Fibroblast of skin of right quadriceps (primary cell): ENCODE measurements at places on chromosomes 1 and 21.

DNA sequence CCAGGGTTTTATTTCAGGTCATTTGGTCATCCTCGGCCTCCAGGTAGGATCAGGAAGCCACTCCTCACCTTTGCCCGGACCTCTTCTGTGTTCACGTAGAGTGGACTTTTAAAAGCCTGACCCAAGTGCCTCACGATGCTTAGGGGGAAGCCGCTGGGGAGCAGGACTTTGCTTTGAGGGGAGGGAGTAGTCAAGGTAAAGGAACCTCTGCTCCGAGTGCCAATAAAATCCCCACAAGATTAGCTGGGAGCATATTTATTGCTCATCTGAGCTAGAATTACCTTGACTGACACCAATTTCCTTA, 603 bp upstream of the DHRS3 start:
- no peak for DNase-seq

DNA sequence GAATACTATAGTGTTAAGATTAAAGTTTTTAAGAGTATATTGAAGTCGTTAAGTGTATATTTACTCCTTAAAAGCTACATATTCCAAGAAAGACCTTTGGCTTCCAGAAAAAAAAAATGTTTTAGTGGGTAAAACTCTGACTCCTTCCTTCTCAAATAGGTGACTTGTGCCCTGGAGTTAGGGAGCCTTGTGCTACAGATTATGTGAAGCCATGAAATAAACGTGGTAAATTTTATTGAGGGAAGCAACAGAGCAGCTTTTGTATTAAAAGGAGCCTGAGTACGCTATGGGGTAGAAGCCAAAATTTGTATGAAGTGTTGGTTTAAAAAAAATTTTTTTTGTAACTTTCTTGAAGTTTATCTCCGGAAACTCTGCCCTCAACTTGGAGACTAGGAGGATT, 994 bp downstream of the RO60 start:
- no peak for DNase-seq

DNA sequence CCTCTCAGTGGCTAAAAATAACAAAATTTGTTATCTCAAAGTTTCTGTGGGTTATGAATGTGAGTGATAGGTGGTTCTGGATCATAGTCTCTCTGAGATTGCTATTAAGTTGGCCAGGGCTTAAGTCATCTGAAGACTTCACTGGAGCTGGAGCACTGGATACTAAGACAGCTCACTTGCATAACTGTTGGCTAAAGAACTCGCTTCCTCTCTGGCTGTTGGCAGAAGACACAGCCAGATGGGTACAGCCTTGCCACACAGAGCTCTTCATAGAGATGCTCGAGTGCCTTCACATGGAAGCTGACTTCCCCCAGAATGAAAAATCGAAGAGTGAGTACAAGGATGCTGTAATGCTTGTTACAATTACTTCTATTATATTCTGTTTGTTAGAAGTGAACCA, 333.8 kb downstream of the ZP4 start:
- DNase-seq, result no peak

DNA sequence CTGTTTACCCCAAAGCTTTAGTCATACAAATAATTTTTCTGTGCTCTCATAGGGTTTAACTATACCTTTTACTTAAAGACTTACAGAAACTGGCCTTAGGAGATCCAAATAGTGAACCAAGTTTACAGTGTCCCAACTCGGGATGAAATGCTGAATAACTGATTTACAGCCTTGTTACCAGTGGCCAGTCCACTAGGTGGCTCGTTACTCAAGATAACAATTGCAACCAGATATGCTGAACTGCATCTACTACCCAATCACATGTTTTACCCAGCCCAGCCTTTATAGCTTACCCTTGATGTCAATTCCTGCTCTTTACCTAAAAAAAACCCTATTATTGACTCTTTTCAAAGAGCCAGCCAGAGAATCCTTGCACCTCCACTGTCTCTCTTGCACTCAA, 1148.8 kb upstream of the ADGRL4 start:
- DNase-seq, result no peak

- DNase-seq, result peak; percentile 50
Observed at GRCh38 chr1:93437976-93438605, 9.8 kb upstream of the FNBP1L start.

DNA sequence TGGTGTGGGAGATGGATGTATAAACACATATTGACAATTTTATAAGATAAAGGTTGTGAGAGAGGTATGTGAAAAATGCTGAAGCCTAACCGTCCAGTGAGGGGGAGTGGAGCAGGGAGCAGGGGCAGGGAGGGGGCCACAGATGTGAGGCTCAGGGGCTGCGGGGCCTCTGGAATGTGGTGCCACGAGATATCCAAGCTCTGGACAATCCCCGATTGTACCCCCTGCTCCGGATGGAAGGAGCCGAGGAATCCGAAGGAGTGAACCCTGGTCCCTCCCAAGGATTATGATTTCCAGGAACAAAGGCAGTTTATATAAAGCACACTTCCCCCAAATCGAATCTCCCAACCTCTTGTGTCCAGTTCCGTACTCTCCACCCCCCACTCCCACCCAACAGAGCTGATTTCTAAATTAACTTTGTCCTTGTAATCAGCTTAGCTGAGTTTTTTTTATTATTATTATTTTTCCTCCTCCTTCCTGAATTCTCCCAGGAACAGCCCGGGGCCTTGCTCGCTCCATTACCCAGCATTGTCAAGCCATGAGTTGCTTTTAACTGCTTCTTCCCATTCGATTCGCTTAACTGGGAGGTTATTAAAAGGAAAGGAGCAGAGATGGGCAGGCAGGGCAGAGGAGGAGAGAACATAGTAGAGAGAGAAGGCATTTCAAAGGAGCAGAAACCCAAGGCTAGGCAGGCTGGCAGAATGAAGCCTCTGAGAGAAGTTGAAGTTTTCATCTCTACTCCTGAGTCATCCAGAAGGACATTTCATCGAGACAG, 9.4 kb downstream of the KIRREL1 start:
- DNase-seq, result peak; percentile 41

- no peak for DNase-seq
Observed at GRCh38 chr1:205049479-205049878, 6.5 kb downstream of the CNTN2 start.

DNA sequence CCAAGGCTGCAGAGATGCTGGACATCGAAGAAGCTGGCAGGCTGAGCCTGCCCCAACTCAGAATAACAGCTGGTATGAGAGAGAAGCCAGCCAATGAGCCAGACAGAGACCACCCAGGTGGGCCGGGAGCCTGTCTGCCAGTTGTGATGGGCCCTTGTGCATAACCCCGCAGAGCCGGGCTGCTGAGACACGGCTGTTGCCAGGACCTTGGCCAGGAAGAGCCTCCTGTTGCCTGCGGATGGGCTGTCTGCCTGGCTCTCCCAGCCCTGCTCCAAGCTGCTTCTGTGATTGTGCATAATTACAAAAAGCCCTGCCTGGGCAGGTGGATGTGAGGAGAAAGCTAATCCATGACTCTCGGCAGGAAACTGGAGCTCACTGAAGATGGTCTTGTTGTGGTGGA, 126.5 kb downstream of the CAPN8 start:
- no peak for DNase-seq

DNA sequence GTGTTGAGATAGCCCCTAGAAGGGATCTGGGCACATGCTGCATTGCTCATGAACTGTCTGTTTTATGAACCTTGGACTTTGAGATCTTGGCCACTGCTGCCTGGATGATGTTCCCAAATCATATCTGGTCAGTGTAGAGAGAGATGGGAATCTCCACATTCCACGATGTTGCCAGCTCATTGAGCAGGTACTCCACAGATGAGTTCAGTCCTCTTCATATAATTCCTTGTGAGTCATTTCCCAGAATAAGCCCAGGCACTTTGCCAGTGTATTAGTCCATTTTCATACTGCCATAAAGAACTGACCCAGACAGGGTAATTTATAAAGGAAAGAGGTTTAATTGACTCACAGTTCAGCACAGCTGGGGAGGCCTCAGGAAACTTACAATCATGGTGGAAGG, 254.0 kb upstream of the RUNX1 start:
- DNase-seq, result peak; percentile 96

- DNase-seq, result peak; percentile 5
Observed at GRCh38 chr1:100517515-100517914, 20.4 kb upstream of the GPR88 start.

GRCh38 chr1:110760321-110760720, 85.6 kb upstream of the KCNA3 start:
- no peak for DNase-seq

DNA sequence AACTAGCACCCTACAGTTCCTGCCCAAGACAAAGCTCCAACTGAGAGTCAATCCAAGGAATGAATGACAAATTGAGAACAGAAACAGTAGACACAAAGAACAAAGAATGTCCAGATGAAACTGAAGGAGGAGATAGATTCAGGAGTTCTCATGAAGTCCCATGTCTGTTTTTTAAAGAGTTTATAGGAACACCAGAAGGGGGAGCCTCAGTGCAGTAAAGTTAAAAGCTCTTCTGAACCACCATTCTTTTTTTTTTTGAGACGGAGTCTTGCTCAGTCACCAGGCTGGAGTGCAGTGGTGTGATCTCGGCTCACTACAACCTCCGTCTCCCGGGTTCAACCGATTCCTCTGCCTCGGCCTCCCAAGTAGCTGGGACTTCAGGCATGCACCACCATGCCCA, 323.6 kb downstream of the MRPL39 start:
- DNase-seq, result peak; percentile 43

DNA sequence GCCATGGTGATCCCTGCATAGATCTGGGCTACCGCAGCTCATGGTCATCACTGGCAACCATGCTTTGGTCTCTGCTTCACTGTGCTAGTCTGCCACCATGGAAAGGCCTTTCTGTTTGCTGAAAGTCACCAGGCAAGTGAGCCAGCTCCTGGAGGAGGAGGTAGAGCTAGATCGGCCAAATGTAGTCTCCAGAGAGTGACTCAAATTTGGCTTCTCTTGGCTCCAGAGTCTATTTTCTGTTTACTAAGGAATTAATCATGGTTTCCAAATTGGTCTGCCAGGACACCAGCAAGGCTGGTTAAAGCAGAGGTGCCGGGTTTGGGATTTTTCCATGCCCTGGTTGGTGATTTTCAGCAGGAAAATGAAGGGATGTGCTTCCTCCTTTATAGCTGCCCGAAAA, 52.7 kb upstream of the IVNS1ABP start:
- DNase-seq, result no peak

- peak; percentile 31 for DNase-seq
Observed at GRCh38 chr1:31335007-31335406, 37.9 kb downstream of the FABP3 start.

- DNase-seq, result no peak
Observed at GRCh38 chr21:36466061-36466511, 13.8 kb downstream of the CLDN14 start.

DNA sequence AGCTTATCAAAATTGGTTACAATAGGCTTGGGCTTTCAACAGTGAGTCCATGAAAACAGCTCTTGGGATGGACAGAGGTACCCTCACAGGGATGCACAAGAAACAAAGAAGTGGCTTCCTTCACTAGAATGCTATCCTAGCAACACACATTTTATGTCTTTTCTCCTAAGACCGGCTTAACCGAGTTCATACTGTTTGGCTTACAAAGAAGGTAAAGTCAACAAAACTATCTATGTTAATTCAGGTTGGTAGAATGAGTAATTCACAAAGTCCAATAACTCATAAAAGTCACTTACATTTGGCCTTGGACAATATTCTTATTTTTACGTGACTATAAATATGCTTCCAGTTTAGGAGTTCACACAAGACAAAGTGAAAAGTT, 9.0 kb downstream of the ERG start:
- no peak for DNase-seq

DNA sequence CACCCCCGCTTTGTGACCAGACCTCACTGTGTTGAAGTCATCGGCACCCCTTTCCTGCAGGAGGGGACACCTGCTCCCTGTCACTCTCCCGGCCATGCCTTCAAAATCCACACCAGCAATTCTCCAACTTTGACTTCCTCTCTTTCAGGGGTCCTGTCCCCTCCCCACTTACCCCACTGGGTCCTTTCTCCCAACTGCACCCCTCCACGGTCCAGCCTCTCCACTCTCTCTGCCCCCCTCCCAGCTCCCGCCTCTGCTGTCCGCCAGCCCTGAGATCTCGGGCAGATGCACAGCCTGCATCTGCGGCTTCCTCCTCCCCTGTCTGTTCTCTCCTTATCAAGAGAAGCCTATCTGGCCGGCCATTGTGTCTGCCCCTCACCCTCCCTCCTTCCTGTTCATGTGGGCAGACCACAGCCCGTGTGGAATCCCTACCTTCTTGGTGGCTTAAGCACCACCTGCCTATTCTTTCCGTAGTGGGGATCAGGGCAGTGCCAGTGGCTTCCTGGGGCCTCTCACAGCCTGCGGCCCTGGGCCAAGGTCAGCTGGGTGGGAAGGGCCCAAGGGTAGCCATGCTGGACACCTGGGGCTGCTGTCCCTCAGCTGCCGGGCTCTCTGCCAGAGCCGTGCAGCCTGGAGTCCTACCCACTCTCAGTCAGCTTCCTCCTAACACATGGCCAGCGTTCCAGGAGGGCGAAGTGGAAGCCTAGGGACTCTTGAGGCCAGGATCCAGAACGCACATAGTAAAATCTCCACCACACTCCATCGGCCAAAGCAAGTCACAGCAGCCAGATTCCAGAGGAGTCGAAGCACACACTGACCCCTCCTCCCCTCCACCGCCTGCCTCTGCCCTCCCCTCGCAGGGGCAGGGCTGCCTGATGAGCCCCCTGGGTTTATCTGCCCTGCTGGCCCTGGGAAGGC, 5.1 kb upstream of the HES4 start:
- DNase-seq, result peak; percentile 33

DNA sequence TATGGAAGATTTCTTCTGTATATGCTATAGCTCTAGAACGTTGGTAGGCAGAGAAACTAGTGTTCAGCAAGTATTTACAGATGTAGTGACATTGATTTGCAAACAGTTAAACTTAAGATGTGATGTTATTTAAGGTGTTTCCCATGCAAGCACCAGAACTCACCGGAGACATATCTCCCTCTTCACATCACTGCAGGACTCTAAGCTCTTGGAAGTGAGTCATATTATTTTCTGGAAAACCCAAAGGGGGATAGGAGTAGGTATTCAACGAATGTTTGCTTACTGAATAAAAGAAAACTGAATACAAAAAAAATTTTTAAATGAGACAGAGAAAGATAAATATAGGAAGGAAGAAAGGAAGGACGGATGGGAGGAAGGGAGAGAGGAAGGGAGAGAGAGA, 25.0 kb downstream of the RGS4 start:
- DNase-seq, result no peak

GRCh38 chr1:3342960-3343359, 111.5 kb upstream of the ARHGEF16 start:
- no peak for DNase-seq

GRCh38 chr21:34942911-34943310, 106.2 kb downstream of the RUNX1 start:
- peak; percentile 61 for DNase-seq
